ENCODE measurements at places on chromosomes 13 and 19.

DNA sequence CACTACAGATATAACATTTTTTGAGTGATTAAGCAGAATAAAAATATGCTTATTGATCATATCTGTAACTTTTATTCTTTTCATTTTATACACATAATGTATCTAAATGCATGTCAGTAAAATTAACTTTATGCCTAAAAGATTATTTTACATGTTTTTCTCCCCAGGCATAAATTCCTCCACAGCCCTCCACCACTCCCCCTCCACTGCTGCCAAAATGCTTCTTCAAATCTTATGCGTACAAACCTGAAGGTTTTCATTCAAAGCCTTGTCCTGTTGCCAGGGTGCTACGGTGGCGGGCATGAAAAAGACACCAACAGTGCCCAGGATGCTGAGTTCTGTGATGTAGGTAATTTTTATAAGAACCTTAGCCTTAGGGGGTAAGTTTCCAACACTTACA lies 52.9 kb downstream of the PARP4 start:
- DNase-seq = no peak

DNA sequence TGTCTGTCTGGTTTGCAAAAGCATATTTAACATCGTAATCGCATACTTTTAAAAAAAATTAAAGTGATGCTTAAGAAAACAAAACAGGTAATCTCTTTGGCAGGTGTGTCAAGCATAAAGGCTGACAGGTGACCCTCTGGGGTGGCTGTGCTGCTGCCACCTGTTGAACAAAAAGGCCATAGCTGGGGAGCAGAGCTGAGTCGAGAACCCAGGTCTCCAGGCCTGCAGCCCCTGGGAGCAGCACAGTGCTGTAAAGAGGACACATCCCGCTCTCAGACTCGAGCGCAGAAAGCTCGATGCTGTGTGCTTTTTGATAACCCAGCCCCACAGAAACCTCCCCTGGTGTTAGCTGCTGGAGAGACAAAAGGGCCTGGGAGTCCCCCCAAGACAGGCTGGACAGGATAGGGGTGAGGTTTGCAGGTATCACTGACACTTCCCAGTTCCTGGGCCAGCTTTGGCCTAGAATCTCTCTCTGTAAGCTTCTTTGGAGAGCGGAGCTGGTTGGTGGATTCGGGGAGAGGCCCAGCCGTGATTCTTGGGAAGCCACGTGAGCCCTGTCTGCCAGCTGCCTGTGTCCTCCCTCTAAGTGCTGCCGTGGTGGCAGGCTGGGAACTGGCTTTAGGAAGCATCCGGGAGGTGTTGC lies 66.9 kb downstream of the C13orf42 start:
- no peak for DNase-seq

GRCh38 chr13:48318377-48318811 lies 14.8 kb downstream of the RB1 start:
- DNase-seq = no peak

GRCh38 chr13:60210510-60211330 lies 47.0 kb upstream of the DIAPH3 start:
- no peak for DNase-seq

- DNase-seq = no peak
Measured at GRCh38 chr19:6047741-6048251, 62.5 kb downstream of the RFX2 start.

- no peak for DNase-seq
Measured at GRCh38 chr19:52946322-52947310, 16.1 kb downstream of the ZNF816 start.

- no peak for DNase-seq
Measured at GRCh38 chr13:23701636-23702035, 131.4 kb downstream of the TNFRSF19 start.

GRCh38 chr19:53086949-53087348 lies 16.3 kb downstream of the ZNF160 start:
- DNase-seq = no peak

All from AG04449 (cell line).